ENCODE measurements at places on chromosomes 1 and 21. TPM values are rescaled to one million over a fixed set of nuclear protein-coding genes. Genes with fewer than 3 reads are reported as not detected.

Gene SYT2
- total RNA-seq: 0.03 TPM

GRCh38 chr1:173527151-173527826 lies 50.2 kb downstream of the PRDX6 start:
- no peak for DNase-seq

- DNase-seq: no peak
Measured at GRCh38 chr1:175822580-175822979, 79.2 kb upstream of the TNR start.

- no peak for DNase-seq
Measured at GRCh38 chr1:211870156-211870555, 39.6 kb upstream of the LPGAT1 start.

Gene ADAMTS1
- 15.6 TPM for total RNA-seq

All from pancreas (tissue), 10 donors.